ENCODE measurements at places on chromosomes 3 and 15. TPM values are rescaled to one million over a fixed set of nuclear protein-coding genes. Genes with fewer than 3 reads are reported as not detected.

ZNF774 gene
- 19.6 TPM for total RNA-seq

- DNase-seq, result no peak
Observed at GRCh38 chr3:123153125-123154019, 48.4 kb upstream of the SEC22A start.

RNF168 gene
- total RNA-seq, result 21.5 TPM

CACNA2D2 gene
- 2.6 TPM for total RNA-seq

DNA sequence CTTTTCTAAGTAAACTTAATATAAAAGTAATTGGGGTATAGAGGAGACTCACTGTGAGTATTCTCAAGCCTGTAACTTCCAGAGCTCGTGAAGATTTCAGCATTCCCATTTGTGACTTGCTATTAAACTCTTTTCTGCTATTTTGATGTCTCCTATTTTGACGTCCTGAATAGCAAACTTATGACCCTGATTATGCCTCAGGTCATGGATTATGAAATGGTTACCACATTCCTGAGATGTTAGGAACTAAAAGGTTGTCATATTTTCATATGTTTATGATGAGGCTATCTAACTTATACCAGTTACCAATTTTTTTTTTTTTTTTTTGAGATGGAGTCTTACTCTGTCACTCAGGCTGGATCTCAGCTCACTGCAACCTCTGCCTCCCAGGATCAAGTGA, 105.5 kb downstream of the ATG7 start:
- no peak for DNase-seq

DNA sequence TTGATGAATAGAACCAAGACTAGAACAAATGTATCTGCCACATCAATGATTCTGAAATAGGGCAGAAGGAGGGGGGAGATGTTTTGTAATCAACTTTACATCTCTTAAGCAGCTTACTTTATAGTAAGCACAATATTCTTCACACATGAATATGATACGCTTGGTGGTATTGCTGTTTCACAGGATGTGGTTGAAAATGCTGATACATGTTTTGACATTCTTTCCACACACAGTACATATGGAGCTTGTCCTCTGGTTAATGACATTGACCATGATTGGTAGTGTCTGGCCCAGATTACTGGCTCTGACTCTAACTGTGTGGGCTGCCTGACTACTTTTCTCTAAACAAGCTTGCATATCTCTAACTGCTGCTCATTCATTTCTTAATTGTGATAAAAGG, 168.9 kb downstream of the KLHL25 start:
- DNase-seq, result no peak

- DNase-seq, result no peak
Observed at GRCh38 chr15:85019815-85020590, 38.3 kb downstream of the PDE8A start.

GSK3B gene
- total RNA-seq, result 39.0 TPM

DNA sequence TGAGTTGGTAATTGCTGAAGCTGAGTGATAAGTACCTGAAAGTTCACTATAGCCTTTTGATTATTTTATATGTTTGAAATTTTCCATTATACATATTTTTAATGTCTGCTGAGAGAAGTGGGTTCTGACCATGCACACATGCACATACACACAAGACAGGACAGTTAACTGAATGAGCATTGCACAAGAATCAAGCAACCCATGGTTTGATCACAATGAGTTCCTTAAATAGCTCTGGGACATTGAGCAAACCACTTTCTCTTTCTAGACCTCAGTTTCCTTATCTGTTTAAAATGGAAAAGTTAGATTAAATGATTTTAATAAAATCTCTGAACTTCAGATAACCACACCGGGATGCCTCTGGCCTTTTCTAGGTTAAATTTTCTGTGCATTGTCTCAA, 26.7 kb downstream of the SNTN start:
- no peak for DNase-seq

DNA sequence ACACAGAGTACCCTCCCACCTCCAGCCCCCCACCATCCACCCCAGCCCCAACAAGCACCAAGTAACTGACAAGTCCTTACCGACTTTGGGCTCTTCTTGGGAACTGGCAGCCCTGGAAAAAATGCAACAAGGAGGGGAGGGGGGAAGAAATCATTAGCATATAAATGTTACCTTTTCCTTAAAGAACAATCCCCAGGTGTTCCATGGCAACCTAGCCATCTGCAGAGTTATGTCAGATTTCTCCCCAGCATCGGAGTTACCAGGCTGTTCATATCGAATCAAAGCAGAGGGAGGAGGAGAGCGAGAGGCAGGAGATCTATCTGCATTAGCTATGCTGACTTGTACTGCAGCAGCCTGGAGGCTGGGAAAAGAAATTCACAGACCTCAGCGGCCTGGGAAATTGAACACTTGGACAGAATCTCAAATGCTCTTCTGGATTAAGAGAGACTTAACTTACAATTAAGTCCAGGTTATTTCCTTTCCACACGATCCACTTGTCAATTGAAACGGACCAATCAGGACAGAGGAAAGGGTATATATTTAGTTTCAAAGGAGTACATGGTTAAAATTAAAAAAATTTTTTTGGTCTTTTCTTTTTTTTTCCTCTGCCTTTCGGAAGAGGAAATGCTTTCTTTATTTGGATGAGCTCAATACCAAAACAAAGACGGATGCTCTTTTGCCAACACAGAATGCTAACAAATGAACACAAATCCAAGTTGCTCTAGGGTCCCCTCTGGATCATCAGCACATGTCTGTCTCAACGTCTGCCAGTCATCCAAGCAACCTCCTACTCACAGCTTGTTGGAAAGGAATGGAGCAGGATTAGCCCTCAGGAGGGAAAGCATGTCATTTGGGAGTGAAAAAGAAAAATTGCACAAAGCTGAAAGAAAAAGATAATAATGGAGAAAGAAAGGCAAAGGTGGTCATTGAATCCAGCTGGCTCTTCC, 637.1 kb downstream of the MAGI1 start:
- no peak for DNase-seq

DNA sequence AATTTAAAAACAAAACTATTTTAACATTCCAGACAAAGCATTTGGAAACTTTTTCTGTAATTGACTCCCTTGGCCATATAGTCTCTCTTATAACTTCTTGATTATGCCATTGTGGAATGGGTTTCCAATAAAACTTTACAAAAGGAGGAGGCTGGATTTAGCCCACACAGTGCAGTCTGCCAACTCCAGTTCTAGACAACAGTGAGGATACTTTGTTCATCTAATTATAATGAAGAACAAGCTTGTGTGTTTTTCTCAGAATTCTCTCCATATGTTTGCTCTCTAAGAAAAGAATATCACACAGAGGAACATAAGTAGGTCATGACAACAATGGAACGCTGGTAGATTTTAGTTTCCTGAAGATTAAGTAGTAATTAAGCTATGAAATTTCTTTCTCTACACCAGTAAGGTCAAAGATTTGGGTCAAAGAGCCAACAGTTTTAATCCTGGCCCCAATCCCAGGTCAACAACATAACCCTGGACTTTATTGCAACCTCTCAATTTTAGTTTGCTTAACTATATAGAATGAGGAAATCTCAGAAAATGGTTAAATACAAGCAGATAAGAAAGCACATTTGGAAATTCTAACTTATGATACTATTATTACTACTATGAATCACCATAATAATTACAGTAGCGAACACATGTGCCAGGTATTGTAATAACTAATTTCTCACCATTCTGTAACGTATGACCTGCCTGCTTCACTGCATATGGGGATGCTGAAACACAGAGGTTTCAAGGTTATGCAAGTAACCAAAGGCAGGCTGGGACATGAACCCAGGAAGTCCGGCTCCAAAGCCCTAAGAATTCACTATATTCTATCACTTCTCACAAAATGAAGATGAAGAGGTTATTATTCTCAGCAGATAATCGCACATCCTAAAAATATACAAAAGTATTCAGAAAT, 65.7 kb downstream of the TJP1 start:
- DNase-seq, result no peak

DNA sequence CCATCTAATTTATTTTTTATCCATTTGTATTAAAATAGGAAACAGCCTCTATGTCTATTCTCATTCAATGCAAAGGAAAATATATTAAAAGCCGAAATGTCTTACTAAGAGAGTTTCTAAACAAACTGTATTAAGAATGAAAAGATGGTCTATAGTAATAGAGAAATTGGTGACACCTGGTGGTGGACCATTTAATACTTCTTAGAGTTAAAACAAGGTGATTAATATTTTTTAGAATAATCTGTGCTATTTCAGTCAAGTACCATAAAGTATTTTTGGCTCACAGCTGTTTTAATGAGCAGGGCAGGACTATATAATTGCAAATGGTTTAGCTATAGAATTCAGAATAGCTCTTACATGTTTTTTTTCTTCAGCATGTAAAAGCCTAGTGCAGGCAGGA, 55.7 kb downstream of the SYNPR start:
- DNase-seq, result no peak

- DNase-seq, result peak; percentile 95
Observed at GRCh38 chr3:184135149-184135910, at the start of gene EIF2B5. Gene EIF2B5, plus strand, starts transcription at chr3:184135358. Its CDS starts 28 bp downstream, at chr3:184135386.

- no peak for DNase-seq
Observed at GRCh38 chr3:148240351-148240750, 457.4 kb upstream of the AGTR1 start.

HIGD2B gene
- total RNA-seq, result not detected

DNA sequence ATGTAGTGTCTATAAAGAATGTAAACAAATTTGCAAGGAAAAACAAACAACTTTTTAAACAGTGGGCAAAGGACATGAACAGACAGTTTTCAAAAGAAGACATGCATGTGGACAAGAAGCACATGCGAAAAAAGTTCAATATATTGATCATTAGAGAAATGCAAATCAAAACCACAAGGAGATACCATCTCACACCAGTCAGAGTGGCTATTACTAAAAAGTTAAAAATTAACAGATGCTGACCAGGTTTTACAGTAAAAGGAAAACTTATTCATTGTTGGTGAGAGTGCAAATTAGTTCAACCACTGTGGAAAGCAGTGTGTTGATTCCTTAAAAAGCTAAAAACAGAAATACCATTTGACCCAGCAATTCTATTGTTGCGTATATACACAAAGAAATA, 47.1 kb upstream of the LSAMP start:
- no peak for DNase-seq

DNA sequence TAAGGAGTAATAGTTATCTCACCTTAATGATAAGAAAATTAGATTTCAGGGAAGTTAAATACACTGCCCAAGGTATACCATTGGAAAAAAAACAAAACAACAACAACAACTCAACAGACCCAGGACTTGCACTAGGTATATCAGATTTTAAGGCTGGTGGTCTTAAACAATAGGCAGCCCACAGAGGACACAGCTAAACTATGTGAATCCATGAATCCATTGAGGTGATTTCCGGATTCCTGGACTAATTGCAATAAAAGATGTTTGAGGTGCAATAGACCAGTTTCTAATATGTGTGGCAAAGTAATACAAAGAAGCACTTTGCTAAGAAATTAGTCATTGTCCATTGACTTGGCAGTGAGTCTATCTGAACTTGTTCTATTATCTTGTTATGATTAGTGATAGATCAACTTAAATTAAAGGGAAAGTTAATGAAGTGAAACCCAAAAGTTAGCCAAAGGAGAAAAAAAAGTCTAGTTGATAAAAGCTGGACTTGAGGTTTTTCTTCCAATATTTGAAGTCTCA, 60.9 kb upstream of the MAGI1 start:
- no peak for DNase-seq

DNA sequence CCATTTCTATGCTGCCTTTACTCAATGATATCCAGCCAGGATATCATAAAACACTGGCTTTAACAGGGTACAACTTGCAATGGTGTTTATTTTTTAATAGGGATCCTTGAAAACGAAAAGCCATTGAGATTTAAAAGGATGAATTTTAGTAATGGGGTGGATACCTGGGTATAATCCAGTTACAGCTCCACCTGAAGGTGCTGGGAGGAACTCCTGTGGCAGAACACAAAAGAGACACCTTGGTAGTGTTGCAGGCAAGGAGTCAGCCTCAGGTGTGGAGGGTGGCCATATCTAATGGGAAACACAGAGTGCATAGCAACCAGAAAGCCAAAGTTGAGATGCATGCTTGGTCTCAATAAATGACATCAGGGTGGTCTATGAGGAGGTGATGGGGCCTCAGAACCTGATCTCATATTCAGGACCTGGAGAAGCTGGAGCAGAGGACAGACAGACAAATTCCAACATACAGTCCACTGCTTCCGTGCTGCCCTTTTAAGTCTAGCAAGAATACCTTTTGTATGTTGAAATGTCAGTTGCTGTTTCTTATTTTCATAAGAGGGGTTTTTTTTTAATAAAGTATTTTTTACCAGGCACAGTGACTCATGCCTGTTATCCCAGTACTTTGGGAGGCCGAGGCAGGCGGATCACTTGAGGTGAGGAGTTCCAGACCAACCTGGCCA, 12.0 kb upstream of the PAQR9 start:
- DNase-seq, result no peak

DNA sequence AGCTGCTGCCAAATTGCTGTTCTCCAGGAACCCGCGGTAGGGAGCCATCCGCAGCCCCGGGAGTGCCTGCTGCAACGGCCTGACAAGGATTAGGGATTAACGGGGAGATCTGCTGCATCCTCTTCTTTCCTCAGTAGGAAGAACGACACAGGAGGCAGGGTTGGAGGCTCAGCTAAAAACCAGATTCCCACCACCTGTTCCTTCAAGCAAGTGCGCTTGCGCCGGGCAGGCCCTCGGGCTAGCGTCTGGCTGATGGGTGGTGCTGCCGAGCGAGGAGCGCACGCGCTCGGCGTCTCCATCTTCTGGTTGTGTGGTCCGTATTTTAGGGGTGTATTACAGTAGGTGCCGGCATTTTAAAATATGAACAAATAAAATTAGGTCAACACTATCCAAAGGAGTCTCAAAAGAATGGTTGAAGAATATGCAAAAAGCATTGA, 25.4 kb upstream of the SLC25A26 start:
- peak; percentile 50 for DNase-seq

DNA sequence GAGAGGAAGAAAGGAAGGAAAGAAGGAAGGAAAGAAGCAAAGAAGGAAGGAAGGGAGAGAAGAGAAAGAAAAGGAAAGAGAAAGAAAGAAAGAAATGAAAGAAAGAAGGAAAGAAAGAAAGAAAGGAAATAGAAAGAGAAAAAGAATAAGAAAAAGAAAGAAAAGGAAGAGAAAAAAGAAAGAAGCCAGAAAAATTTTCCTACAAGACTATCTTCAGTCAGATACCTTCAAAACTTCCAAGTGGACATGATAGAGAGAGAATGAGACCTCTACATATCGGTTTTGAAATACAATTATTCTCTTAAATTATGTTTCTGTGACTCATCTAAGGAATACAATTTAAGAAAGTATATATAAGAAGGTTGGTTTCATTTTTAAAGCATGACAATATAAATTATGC, 1369.0 kb downstream of the ZPLD1 start:
- DNase-seq, result no peak

- DNase-seq, result no peak
Observed at GRCh38 chr15:58475573-58476524, 44.1 kb downstream of the LIPC start.

- no peak for DNase-seq
Observed at GRCh38 chr3:177744873-177745606, 547.8 kb upstream of the TBL1XR1 start.

ARHGEF26 gene
- 0.75 TPM for total RNA-seq

PFKFB4 gene
- 0.40 TPM for total RNA-seq

TRAT1 gene
- not detected for total RNA-seq

WDR93 gene
- total RNA-seq, result not detected

RFTN1 gene
- total RNA-seq, result 27.4 TPM

HPS3 gene
- total RNA-seq, result 4.5 TPM

All from heart right ventricle (tissue), 16 donors.